ENCODE measurements at places on chromosomes 1 and 21. TPM values are rescaled to one million over a fixed set of nuclear protein-coding genes. Genes with fewer than 3 reads are reported as not detected.

The NBPF20 gene
- total RNA-seq = 2.9 TPM

DNA sequence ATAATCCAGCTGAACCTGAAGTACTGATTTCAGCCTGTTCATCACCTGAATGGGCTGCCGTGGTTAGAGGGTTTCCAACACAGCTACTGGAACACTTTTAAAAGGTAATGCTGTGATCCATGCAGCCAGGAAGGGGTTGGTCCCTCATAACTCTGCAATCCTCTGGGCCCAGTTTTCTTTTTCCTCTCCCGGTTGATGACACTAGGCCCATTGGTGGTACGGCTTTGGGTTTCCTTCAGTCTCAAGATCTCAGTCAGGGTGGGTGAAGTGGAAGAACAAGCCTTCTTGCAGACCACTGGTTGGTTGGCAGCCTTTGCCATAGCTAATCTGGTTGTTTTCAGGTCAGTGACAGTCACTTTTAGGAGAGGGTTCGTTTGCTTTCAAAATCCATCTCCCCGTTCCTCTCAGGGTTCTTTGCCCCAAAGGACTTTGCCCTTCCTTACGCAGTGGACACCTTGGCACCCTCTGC is 502 bp upstream of the SLC35A3 start:
- peak; percentile 5 for ATAC-seq

The PLPP3 gene
- not detected for total RNA-seq

GRCh38 chr1:175984057-175984812 is 222.9 kb downstream of the COP1 start:
- no peak for ATAC-seq

The MTARC1 gene
- total RNA-seq = not detected

DNA sequence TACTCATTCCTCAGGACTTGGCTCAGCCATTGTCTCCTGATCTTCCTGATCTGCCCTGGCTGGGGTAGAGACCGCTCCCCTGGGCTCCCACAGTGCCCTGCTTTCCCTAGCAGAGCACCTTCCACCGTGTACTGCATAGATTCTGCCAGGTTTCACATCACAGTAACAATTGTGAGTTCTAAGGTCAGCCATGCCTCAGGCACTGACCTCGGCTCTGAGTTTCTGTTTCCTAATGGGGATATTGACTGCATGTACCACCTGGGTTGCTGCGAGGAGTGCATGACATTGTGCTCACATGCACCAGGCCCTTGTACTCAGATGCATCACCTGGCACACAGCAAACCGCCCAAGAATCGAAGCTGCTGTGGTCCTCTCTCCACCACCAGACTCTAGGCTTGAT is 46.0 kb downstream of the HSPG2 start:
- ATAC-seq = no peak

DNA sequence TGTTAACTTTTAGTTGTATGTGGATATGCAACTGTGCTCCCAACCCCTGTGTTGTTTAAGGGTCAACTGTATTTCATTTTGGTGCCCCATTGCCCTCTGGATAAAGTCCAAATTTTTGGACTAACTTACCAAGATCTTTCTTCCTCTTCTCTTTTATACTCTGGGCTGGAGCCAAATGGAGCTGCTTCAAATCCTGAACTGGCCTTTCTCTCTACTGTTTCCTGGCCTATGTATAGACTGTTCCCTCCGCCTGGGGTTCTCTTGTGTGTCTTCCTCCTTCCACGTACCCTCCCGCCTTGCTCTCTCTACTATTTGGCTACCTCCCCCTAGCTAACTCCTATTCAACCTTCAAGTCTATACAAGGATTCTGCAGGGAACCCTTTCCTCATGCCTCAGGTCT is 8.4 kb upstream of the CDC14A start:
- no peak for ATAC-seq

The LCE1A gene
- not detected for total RNA-seq

DNA sequence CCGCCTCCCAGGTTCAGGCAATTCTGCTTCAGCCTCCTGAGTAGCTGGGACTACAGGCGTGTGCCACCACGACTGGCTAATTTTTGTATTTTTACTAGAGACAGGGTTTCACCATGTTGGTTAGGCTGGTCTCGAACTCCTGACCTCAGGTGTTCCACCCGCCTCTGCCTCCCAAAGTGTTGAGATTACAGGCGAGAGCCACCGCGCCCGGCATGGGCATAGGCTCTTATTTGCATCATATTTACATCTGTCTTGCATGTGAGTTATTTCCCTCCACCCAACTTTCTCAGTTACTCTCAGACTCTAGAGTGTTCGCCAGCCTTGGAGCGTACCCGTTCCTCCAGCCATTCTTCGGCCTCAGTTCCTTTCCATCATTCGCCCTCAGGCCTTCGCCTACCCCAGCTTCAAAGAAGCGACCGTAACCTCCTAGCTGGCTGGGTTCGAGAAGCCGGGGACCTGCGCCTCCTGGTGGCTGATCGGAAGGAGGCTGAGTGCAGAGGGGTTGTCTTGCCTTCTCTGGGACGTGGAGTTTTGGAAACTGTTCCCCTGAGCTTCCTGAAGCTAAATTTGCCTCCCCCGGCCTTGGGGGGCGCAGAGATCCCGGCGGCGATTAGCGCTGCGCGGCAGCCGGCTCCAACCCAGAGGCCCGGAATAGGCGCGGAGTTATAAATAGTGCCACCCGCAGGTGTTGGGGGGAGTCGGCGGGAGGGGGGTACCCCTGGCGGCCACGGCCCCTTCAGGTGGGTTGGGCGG is 3.6 kb upstream of the ZBTB7B start:
- peak; percentile 1 for ATAC-seq

DNA sequence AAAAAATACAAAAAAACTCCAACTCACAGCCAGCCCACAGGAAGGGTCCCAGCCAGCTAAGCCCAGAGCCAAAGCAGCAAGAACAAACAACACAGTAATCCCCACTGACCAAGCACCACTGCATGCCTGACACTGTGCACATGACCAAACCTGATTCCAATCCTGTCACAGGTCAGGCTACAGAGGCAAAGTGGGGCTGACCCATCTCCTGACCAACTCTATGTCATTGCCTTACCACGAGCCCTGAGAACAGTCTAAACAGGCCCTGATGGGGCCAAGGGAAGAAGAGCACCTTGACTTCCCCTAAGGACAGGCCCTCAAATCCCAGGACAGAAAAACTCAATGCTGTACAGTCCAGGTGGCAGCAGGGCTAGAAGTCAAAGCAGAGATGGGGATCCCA is 2.4 kb downstream of the LSS start:
- no peak for ATAC-seq

DNA sequence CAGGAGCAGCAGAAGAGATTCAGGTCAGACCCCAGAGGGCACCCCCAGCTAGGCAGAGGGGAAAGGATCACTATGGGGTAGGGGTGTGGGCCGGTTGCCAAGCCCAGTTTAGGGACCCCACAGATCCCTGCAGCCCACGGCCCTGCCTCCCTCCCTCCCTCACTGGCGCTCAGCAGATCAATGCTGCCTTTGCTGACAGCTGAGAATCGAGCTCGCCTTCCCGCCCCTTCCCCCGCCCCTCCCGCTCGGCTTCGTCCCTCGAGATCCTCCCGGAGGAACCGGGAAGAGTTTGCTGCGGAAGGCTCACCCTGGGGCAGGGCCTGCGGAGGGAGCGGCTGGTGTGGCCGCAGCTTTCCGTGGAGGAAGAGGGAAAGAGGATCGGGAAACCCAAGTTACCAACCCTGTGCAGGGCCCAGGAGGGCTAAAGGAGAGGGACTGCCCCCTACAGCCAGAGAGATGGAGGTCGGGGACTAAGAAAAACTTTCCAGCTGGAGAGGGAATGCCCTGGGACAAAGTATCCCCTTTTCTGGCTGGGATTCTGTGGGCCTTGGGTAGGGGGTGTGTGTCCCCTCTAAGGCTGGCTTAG is 1.1 kb upstream of the KCNQ4 start:
- ATAC-seq = no peak

DNA sequence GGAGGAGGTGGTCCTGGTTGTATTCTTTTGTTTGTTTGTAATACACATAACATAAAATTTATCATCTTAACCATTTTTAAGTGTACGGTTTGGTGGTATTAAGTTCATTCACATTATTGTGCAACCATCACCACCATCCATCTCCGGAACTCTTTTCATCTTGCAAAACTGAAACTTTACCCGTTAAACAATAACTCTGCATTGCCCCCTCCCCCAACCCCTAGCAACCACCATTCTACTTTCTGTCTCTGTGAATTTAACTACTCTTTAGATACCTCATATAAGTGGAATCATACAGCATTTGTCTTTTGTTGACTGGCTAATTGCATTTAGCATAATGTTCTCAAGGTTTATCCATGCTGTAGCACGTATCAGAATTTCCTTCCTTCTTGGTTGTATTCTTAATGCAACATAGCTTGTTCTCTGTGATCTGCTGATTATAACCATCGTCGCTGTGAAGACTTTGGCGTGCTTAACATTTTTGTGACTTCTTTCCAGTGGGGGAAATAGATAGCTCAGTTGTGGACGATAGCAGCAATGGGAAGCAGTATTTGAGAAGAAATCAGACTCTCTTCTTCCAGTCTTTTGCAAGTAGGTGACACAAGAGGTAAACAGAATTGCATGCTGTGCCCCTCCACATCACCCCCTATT is 117.5 kb upstream of the HOOK1 start:
- ATAC-seq = no peak

The NPHS2 gene
- not detected for total RNA-seq

DNA sequence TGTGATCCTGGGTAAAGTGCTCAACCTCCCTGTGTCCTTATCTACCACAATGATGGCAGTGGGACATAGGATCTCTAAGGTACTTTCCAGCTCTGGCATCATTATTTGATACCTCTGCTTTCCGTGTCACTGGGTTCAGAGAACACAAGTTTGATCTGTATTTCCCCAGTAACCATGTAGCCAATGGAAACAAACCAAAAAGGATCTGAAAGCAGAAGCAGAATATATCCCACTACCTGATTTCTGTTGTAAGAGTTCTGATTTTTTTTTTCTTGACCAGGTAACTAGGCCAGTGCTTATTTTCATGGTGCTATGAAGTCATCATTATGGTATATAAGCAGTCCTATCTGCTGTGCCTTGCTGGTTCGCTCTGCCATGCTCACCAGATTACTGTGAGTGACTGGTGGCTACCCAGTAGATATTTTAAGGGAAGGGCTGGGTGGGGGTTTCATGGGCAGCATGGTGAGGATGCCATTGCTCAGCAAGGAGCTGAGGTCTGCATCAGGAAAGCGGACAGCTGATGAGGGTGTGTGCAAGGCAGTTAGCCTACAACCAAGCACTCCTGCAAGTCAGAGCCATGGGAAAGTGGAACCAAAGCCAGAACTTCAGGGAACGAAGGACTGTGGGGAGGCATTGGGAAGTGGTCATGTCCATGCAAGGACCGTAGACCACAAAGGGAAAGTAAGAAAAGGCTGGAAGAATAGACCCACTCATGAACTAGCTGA is 104.9 kb upstream of the EDEM3 start:
- ATAC-seq = no peak

- no peak for ATAC-seq
Observed at GRCh38 chr1:189607477-189608096, 870.1 kb downstream of the BRINP3 start.

The BARHL2 gene
- not detected for total RNA-seq

Data from activated T-helper 17 cell treated with anti-CD3 and anti-CD28 coated beads, Interleukin-2, amount 50 U/mL, for 72 hours (primary cell).